ENCODE measurements at places on chromosomes 5 and 9. TPM values are rescaled to one million over a fixed set of nuclear protein-coding genes. Genes with fewer than 3 reads are reported as not detected.

F2R gene
- total RNA-seq = 95.4 TPM

HAVCR2 gene
- 0.05 TPM for total RNA-seq

USP20 gene
- 2.1 TPM for total RNA-seq

NME5 gene
- total RNA-seq = not detected

SLCO6A1 gene
- not detected for total RNA-seq

CLIC3 gene
- not detected for total RNA-seq

SLCO4C1 gene
- not detected for total RNA-seq

TAF1L gene
- total RNA-seq = not detected

ITGA2 gene
- 5.2 TPM for total RNA-seq

DNA sequence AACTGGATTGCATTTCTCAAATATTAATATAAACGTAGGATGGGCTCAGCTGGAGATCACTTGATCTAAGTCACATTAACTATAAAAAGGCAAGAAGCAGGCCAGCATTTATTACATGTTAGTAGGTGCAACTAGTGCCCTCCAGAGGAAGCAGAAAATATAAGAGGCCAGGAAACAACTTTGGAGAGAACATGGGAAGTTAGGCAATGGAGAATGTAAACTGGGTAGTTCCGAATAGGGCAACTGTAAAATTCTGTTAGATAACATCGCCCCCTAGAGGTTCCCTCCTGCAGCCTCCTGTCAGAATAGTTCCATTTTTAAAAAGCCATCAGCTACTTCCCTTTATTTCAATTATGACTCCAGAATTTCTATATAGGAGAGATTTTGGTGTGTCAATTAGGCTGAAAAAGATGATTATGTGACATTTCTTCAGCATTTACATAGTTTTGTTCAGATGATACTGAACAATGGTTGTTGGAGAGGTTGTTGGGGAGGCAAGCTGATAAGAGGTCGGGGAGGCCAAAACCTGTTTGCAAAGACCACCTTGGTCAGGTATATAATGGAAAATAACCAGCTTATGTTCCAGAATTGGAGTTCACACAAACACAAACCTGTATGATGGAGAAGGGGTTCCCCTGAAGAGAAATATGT, 22.4 kb downstream of the CCL28 start:
- H3K4me1 ChIP-seq = no peaks in the 10 kb centered on the region
- H3K36me3 ChIP-seq = no peaks in the 10 kb centered on the region
- H3K4me3 ChIP-seq = no peak overlapping the region
- H3K27ac ChIP-seq = no peak overlapping the region

DNA sequence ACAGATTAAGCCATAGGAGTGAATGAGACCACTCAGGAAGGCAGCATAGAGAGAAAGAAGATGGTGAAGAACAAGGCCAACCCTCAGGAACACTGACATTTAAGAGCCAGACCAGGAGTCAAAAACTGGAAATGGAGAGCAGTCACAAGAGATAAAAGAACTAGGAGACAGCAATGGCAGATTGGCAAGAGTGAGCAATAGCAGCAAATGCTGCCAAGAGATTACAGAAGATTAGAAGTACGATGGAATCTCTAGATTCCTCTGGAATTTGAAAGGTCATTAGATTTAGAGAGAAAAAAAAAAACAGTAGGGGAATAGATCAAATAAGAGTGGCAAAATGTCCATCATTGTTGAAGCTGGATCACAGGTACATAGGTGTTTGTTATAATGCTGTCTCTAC, 73.4 kb upstream of the SLC44A1 start:
- H3K4me3 ChIP-seq = no peak overlapping the region
- no peak overlapping the region for H3K27ac ChIP-seq
- no peaks in the 10 kb centered on the region for H3K36me3 ChIP-seq
- H3K4me1 ChIP-seq = no peaks in the 10 kb centered on the region

GRCh38 chr9:69215774-69216485, 41.9 kb downstream of the TJP2 start:
- DNase-seq = no peak
- no peak overlapping the region for H3K4me3 ChIP-seq
- no peaks in the 10 kb centered on the region for H3K4me1 ChIP-seq
- peaks cover 5% of the 10 kb centered on the region for H3K36me3 ChIP-seq

- no peaks in the 10 kb centered on the region for H3K27me3 ChIP-seq
- no peaks in the 10 kb centered on the region for H3K36me3 ChIP-seq
- no peak overlapping the region for H3K27ac ChIP-seq
- DNase-seq = no peak
- no peak overlapping the region for H3K4me3 ChIP-seq
- no peaks in the 10 kb centered on the region for H3K4me1 ChIP-seq
These were observed 704 bp upstream of the IL33 start for GRCh38 chr9:6214903-6215302.

DNA sequence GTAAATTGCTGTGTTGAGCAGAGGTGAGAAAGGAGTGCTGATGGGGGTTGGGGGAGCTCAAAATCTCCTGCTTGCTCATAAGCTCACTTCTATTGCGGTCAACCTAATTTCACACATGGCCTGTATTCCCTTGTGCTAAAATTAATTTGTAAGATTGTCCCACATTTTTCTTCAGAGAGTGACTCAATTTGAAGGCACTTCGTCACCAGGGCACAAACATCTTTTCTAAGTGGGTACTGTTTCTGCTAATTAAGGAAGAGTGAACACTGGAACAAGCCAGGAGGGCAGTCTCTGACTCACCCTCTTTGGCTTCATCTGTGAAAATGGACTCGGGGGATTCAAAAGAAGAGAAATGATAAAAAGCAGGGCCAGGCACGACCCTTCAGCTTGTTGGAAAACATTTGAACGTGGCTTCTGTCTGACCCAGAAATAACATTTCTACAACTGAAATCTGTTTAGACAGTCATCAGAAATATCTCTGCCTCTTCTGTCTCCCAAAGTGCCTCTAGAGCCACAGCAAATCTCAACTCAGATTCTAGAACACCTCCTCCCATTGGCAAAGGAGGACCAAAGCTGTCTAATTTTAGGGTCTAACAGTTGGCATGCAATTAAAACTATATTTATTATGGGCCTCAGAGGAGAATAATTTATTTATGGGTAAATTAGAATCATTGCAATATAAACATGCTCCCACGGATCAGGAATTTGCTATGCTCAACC, 49.8 kb downstream of the FEM1C start:
- no peaks in the 10 kb centered on the region for H3K27me3 ChIP-seq
- no peak for DNase-seq
- H3K4me1 ChIP-seq = peaks cover 27% of the 10 kb centered on the region
- H3K4me3 ChIP-seq = no peak overlapping the region
- H3K27ac ChIP-seq = no peak overlapping the region

GRCh38 chr9:83199240-83199639, 136.3 kb upstream of the RASEF start:
- H3K36me3 ChIP-seq = no peaks in the 10 kb centered on the region
- H3K4me1 ChIP-seq = no peaks in the 10 kb centered on the region
- no peak overlapping the region for H3K27ac ChIP-seq

- peaks cover 41% of the 10 kb centered on the region for H3K4me1 ChIP-seq
- no peaks in the 10 kb centered on the region for H3K36me3 ChIP-seq
- H3K4me3 ChIP-seq = no peak overlapping the region
- H3K27me3 ChIP-seq = no peaks in the 10 kb centered on the region
- no peak overlapping the region for H3K27ac ChIP-seq
These were observed 108.0 kb downstream of the PAM start for GRCh38 chr5:102863058-102863457.

DNA sequence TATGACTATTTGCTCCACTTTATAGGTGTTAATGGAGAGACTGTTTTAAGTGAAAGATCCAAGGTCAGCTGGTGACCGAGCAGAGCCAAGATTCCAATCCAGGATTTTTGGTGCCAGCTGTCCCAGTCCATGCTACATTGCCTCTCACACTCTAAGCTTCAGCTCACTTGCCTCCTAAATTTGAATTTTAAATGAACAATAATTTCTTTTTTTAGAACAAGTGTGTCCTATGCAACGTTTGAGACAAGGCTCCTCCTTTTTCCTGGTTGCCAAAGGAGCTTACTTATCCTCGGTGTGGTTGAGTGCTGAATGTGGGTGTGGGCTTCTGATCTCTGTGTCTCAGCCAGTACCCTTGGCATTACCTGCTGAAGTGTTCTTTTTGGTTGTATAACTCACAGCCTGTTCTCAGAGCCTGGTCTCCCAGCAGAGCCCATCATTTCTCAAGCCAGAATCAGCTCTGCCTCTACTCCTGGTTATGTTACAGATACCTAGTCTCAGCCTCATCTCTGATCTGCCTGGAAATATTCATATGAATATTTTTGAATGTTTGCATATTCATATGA, 4.0 kb upstream of the PRRC1 start:
- H3K4me3 ChIP-seq = no peak overlapping the region
- DNase-seq = no peak
- peaks cover 9% of the 10 kb centered on the region for H3K36me3 ChIP-seq
- H3K27me3 ChIP-seq = peaks cover 17% of the 10 kb centered on the region
- H3K27ac ChIP-seq = no peak overlapping the region

GRCh38 chr9:95062596-95063065, 254.9 kb downstream of the FANCC start:
- H3K4me3 ChIP-seq = no peak overlapping the region
- H3K27me3 ChIP-seq = no peaks in the 10 kb centered on the region
- H3K27ac ChIP-seq = no peak overlapping the region
- DNase-seq = no peak

DNA sequence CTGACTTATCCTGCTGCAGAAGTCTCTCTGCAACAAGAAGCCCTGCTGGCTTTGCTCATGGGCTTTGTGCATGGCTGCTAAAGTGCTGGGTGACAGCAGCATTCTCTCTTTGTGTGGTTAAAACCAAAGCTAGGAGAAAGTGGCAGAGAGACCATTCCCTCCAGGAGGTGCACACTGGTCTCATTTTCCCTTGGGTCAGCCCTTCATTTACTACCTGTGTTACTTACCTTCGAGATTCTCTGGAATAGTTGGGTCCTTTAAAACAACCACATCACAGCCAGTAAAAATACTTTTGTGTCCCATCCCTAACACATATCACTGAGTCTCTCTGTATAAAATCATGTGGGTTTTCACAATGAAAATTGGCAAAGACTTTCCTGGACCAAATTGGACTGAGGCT, 315.5 kb downstream of the IRX1 start:
- no peak for DNase-seq
- H3K27ac ChIP-seq = no peak overlapping the region
- H3K4me1 ChIP-seq = no peaks in the 10 kb centered on the region
- no peaks in the 10 kb centered on the region for H3K36me3 ChIP-seq
- no peak overlapping the region for H3K4me3 ChIP-seq
- H3K27me3 ChIP-seq = no peaks in the 10 kb centered on the region

DNA sequence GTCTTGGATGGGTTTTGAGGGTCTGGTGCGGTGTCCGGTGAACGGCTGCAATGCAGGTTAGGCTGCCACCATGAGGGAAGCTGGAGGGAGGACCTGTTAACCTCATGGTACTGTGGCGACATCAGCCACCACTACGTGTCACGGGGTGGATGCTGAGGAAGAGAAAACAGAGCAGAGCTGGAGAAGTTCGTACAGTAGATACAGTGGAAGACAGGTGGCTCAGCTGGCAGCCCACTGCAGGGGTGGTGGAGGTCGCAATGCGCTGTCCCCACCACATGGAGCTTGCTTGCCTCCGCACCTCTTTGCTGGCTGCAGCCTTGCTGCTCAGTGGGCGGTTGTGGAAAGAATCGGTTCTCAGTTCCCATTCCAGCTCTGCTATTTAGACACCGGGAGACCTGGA, 2.8 kb downstream of the DCANP1 start:
- no peaks in the 10 kb centered on the region for H3K4me1 ChIP-seq
- no peak for DNase-seq
- H3K36me3 ChIP-seq = no peaks in the 10 kb centered on the region

DNA sequence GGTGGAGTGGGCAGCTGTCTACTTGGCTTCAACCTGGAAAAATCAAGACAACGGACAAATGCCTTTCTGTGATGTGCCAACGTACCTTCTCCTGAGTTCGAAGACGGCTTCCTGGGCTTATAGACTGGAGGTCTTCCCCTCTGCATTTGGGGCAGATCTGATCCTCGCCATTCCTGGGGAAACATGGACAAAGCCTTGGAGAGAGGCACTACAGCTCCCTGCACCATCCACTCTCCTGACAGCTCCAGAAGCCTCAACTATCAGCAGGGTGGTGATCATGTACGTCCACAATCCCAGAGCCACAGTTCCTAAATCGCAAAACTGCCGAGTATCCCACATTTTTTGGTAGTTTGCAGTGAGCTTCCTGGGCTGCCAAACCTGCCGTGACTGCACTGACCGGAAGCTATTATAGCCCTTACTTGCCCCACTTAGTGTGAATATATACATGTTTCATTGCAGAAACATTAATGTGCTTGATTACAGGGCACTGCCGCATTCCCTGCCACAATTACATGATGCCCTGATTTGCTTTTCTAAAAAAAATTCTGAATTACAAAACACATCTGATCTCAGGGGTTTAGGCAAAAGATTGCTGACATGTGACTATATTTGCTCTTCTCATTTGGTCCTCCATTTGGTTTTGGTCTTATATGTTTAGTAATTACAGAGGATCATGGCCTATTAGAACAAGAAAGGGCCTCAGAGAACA, 2.8 kb downstream of the TRAF1 start:
- H3K27me3 ChIP-seq = no peaks in the 10 kb centered on the region
- H3K4me3 ChIP-seq = no peak overlapping the region
- no peaks in the 10 kb centered on the region for H3K36me3 ChIP-seq
- H3K27ac ChIP-seq = no peak overlapping the region
- H3K4me1 ChIP-seq = peaks cover 47% of the 10 kb centered on the region
- no peak for DNase-seq

- H3K4me1 ChIP-seq = no peaks in the 10 kb centered on the region
- no peak overlapping the region for H3K4me3 ChIP-seq
- DNase-seq = no peak
These were observed 159.8 kb upstream of the PHYKPL start for GRCh38 chr5:178392386-178392785.

DNA sequence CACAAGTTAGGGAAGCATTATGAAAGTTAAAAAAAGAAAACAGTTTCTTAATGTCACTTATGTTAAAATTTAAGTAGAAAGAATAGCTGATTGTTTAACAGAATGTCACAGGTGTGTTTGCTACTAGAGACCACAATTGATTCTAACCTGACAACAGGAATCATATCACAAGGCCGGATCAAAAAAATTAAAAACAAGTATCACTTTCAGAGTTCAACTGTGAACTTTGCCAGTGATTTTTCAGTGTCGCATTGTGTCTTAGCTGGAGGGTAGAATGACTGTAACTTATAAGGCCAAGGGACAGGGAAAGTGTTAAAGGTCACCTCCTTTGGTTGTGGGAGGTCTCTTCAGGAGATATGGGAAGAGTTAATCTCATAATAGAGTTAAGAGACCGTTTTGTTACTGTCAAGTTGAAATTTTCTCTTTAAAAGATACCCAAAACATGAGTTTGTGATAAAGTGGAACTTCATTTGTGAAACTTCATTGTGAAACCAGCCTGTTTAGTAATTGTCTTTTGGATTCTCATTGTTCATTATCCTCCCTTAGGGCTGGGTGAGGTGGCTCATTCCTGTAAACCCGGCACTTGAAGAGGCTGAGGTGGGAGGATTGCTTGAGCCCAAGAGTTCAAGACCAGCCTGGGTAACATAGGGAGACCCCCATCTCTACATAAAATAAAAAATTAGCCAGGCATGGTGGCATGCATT, 40.9 kb downstream of the CPEB4 start:
- H3K27me3 ChIP-seq = no peaks in the 10 kb centered on the region
- no peak overlapping the region for H3K27ac ChIP-seq
- H3K4me3 ChIP-seq = no peak overlapping the region
- peaks cover 23% of the 10 kb centered on the region for H3K36me3 ChIP-seq
- no peaks in the 10 kb centered on the region for H3K4me1 ChIP-seq
- DNase-seq = no peak

Data from SJSA1 (cell line).